ENCODE measurements at places on chromosomes 13 and 19. TPM values are rescaled to one million over a fixed set of nuclear protein-coding genes. Genes with fewer than 3 reads are reported as not detected.
A peak's percentile ranks its signal among the peaks of the same experiment; 100 is the strongest.

DNA sequence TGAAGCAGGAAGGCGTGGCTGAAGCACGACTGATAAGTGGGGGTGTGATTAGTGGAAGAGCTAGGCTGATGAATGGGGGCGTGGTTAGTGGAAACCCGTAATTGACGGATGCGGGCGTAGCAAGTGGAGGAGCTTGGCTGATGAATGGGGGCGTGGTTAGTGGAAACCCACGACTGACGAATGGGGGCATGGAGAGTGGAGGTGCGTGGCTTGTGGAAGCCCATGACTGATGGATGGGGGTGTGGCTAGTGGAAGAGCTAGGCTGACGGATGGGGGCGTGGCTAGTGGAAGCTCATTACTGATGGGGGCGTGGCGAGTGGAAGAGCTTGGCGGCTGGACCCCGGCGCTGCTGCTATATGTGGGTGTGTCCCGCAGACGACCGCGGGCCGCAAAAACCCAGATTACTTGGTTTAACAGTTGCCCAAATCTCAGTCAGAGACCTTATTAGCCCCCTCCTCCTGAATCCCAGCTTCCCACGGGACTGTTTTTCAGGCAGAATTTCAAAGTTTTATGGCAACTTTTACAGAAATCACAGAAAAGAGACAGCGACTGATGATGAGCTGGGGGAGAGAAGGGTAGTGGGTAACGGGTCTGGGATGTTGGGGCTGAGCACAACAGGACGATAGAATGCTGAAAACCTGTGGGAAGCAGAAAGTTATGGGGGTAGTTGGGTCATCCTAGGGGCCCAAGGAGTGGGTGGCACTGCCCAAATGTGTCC is 9.0 kb upstream of the MEIS3 start:
- peak; percentile 88 for DNase-seq

DNA sequence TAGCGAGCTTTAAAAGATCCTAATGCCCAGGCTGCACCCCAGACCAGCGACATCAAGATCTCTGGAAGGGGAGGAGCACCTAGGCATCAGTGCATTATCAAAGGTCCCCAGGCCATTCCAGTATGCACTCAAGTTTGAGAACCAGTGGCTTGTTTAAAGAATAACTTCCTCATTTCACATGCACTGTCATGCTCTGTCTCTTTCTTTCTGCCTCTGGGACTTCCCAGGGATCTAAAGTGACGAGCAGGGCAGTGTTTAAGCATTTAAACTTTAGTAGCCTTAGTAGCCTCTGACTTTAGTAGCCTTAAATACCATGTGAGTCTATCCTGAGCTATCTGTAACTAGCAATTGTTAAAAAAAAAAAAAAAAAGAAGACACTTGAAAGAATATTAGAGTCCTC is 8.9 kb upstream of the FARP1 start:
- no peak for DNase-seq

DNA sequence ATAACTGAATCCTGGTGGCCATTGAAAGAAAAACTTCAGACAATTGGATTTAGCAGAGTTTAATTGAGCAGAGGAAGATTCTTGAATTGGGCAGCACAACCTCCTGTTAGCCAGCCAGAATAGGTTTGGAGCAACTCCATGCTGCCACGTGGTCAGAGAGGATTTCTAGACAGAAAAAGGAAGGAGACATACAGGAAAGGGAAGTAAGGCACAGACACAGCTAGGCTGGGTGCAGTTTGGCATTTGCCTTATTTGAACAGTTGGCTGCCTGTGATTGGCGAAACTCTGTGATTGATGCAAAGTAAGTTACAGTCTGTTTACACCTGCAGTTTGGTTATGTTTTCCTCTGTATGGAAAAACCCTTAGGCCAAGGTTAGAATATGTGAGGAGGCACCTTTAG is 85.8 kb upstream of the SPATA13 start:
- DNase-seq = no peak

DNA sequence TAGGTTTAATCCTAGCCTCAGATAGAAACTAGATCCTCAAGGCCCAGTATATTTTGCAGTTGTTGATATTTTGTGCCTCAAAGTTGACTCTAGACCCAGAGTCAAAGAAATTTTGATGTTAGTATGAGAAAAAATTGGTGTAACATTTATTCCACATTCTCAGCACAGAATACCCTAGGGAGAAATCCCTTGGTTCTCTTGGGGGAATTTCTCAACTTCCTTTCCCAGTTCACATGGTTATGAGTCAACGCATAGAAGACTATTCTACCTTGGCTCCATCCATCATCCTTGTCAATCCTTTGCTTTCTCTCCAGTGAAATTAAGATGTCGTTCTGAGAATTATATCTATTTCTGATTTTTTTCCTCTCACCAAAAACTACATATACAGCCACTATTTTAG is 145.3 kb downstream of the POSTN start:
- peak; percentile 45 for DNase-seq

DNA sequence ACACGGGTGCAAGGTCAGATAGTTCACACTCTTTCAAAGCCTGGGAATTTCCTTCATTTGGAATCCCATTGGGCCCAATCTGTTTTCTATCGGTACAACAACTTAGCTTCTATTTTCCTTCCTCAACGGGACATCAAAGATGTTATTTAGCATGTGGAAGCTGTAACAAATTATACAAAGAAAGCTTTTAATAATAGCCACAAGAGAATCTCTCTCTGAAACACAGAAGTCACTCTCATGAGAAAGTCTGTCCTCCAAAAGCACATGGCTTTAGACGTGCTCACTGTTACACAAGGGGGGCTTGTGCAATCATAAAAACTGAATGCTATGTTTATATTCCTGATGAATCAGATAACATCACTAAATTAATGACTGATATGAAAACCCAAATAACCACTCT is 28.9 kb upstream of the CYSLTR2 start:
- DNase-seq = no peak

GRCh38 chr13:33884531-33885220 is 66.7 kb downstream of the RFC3 start:
- DNase-seq = no peak

DNA sequence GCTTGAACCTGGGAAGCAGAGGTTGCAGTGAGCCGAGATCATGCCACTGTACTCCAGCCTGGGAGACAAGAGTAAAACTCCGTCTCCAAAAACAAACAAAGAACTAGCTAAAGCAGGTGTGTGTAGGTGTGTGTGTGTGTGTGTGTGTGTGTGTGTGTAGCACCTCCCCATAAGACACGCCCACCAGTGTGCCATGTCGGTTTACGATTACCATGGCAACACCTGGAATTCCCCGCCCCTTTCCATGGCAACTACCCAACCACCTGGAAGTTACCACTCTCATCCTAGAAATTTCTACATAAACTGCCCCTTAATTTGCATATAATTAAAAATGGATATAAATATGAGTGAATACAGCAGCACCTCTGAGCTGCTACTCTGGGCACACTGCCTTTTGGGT is 80.9 kb upstream of the ADGRE5 start:
- no peak for DNase-seq

- no peak for DNase-seq
Measured at GRCh38 chr19:50413096-50413495, 5.6 kb upstream of the SPIB start.

DNA sequence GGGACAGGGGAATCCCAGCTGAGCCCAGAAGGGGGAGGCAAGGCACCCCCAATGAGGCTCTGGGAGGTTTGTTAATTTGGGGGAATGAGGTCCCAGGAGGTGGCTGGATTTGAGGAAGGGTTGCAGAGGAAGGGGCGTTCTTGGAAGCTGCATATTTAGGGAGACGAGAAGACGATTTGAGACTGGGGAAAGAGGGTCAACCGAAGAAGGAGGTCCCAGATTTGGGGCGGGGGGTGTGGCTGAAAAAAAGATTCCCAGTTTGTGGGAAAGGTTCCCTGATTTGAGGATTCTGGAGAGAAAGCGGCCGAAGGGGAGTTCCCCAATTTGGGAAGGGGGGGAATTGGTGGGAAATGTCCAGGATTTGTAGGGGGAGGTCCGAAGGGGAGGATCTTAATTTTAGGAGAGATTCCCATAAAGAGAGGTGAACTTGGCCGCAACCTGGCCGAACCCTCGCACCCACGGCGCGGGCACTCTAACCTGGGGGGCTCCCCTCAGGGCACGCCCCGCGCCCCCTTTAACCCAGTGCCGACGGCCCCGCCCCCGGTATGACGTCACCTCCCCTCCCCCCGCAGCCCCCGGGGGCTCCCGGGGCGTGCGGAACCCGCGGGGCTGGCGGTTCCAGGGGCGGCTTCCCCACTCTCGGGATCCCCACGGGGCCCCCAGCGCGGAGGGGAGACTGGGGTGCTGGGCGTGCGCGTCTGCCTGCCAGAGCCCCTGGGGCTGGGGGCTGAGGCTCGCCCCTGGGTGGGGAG is 1.2 kb downstream of the PTPRS start:
- no peak for DNase-seq

- peak; percentile 14 for DNase-seq
Measured at GRCh38 chr13:90933097-90933826, 414.2 kb upstream of the MIR17HG start.

GRCh38 chr13:50124536-50125303 is 109.5 kb downstream of the KCNRG start:
- peak; percentile 18 for DNase-seq

DNA sequence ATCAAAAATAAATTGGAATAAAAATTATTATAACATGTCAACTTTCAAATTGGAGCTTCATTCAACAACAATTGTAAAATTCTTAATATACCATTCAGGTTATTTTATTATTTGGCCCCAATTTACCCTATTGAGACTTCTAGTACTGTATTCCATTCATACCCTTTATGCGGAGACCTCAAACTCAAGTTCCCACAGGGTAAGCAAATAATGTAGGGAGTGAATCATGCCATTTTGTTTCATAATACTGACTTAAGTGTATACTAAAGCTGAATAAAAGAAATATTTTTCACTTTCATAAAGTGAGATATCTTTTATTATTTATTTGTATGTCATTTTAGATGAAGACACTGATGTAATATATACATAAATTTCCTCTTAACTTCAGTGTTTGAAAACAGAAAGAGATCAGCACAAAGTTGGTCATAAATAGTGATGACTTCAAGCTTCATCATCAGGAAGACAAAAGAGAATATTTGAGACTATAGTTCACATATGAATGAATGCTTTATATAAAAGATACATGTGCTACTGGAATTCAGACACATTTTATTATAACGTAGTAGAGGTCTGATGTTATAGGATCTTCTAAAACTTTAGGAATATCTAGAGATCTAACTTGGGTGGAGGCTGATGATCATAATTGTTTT is 894.4 kb upstream of the PCDH9 start:
- DNase-seq = no peak

DNA sequence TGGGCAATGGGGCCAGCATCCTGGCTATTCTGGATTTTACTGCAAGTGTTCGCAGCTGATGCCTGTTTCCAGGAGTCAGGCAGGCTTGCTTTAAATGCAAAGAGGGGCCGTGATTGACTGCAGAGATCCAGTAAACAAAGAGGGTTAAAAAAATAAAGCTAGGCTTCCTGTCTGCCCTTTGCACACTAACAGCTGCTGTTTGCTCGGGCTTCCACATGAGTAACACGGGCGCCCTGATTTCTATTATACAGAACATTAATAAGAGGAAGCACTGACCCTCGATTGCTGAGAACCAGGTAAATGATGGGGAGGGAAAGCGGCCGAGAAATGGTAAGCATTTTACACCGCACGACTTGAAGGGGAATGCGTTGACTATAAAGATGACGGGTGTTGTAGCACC is 254.2 kb upstream of the ZNF507 start:
- DNase-seq = no peak

GRCh38 chr19:21491146-21491545 is 14.3 kb upstream of the ZNF429 start:
- DNase-seq = no peak

GRCh38 chr19:3904233-3904632 is 23.7 kb downstream of the ATCAY start:
- DNase-seq = no peak

DNA sequence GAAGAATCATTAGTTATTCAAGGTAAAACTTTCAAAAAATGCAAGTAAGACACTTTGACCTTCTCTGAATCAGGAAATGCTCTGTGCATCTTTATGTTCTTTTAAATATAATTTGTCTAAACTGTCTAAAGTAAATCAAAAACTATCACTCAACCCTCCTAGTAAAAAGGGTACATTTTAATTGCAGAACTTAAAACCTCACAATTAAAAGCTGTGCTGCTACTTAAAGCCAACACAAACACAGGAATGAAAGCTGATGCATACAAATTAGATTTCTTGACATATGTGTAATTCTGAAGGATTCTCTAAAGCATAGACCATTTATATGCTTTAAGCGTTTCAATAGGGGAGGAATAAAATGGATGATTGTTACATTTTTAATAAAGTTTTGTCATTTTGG is 58.3 kb downstream of the DACH1 start:
- DNase-seq = no peak

- DNase-seq = peak; percentile 56
Measured at GRCh38 chr19:42250666-42251531, 4.0 kb downstream of the ERF start.

- DNase-seq = no peak
Measured at GRCh38 chr13:39900106-39900750, 244.8 kb downstream of the COG6 start.

GRCh38 chr13:39225860-39226259 is 187.6 kb downstream of the NHLRC3 start:
- no peak for DNase-seq

DNA sequence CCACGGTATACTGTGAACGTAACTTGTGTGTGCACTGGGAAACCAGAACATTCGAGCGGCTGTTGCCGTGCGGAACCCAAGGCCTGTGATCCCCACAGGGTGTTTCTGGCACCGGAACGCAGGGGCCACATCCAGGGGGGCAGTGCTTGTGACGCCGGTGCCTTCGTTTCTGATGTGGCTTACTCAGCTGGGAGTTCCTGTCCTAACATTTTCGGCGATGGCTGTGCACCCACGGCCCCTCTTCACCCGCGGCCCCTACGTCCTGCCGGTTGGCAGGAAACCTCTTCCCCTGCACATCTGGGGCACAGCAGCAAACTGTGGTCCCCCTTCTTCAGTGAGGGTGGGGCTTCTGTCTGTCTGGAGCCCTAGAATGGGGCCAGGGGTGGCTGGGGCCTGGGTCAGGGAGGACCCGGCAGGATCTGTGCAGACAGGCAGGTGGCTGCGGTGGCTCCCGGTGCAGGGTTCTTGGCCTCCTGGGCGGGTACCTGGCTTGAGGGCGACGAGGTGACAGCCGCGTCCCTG is 26.2 kb downstream of the CSNK1G2 start:
- DNase-seq = no peak

DNA sequence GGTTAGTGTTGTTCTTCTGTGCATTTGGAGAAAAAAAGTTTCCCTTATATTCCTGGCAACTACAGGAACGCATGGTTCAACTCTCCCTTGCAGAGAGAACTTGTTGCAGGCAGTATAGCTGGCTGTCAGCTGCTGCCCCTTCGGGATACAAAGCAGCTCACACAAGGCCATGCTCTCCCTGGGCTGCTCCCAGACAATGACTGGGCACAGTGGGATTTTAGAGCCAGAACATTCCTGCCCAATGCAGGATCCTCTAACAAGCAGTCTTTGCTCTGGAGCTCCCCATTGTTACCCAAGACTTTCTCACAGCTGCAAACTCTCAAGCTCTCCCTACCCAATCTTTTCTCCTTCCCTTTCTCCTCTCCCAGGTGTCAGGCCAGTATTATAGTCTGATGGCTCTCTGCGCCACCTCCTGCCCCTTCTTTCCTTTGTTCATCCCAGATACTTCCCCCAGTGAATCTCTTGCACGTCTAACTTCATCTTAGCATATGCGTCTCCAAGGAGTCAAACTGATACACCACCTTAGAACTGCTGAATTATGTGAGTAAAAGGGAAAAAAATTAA is 27.5 kb upstream of the SERPINE3 start:
- DNase-seq = no peak

Gene RABAC1
- total RNA-seq = 138 TPM

Gene LRG1
- total RNA-seq = 0.09 TPM

Gene TRAPPC2B
- total RNA-seq = 35.3 TPM

Gene CD37
- total RNA-seq = not detected

Gene FPR3
- total RNA-seq = not detected

Gene ONECUT3
- not detected for total RNA-seq

Gene ZNF560
- not detected for total RNA-seq

Gene FXYD7
- not detected for total RNA-seq

Gene COL4A1
- total RNA-seq = 197 TPM
